NK-92 treated with Interleukin-12 subunit alpha and Interleukin-12 subunit beta, amount 100 ng/mL, for 24 hours (cell line): ENCODE measurements at places on chromosomes 4 and X.

DNA sequence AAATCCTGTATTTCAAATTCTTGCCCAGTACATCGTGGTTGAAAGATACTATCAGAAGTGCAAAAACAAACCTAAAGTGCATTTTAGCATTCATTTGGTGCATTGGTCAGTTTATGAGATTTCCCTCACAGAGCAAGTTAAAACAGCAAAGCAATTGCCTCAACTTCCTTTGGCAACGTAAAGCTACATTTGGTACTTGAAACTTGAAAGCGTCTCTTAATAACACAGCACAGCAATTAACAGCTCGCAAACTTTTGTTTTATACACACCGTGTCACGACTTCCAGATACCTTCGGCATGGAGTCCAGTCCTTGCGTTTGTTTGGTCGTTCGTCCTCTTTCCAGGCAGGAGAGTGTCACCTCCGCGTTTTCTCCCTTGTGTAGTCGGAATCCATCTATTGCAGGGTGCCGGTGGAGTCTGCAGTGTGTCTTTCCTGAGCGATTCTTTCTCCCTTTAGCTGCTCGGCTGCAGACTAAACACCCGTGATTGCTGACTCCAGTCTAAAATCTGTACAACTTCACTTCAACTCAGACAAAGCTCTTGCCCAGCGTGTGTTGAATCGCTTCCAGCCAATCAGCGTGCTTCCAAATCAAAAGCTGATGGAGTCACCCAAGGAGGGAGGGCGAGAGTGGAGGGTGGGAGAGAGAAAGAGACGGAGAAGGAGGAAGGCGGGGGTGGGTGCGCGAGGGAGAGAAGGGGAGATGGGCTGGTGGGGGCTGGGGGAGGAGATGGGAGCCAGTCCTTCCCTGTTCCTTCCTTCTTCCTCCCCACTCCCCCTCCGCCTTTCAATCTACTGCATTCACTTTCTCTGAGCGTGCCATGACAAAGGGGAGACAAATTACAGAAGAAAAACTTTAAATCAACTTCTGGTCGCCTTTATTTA, at the start of gene PCDH18:
Gene PCDH18, minus strand, starts transcription at position 509 of the 883 bp plus-strand sequence. Its CDS starts 406 bp downstream, at position 103.
- no peak for DNase-seq

DNA sequence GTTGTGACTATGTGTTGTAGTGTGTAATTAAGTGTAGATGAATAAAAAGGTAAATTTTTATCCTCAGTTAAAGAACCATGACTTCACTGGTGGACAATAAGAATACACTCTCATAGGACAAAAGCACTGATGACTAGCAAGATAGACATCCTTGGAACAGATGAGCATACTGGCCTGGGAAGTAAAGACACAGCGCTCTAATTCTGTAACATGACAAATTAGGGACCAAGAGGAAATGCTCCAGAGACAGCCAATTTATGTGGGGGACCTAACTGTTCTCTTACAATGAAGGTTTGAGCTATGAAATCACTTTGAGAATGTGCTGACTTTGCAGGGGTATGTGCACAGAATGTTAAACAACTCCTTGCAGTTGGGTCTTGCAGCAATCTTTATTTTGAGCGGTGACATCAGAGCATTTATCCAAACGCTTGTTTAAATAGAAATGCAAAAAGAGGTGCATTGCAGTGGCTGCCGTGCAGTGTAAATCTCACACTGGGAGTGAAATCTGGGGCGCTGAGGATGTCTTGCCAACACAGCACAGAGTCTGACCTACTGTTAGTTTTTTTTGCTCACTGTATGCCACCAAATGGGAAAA, 109.3 kb downstream of the MAGEC2 start:
- no peak for DNase-seq

GRCh38 chrX:120251471-120252011, 929 bp downstream of the ZBTB33 start:
- DNase-seq: peak; percentile 13

DNA sequence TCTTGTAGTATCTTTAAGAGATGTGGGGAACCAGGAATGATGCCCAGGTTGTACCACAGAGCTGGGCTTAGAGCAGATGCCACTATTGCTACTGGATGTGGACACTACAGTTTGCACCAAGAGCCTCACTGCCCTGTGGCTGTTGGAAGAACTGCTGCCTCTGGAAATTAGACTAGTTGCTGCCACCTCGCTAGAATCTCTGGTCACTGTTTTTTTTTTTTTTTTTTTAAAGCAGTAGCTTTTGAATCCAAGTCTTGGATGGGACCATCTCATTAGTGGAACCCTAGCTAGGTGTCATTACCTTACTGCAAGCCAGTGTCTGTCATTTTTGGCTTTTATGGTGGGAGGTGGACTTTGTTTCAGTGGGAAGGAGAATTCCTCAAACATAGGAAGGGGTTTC, 105.5 kb downstream of the ARHGAP10 start:
- DNase-seq: no peak

DNA sequence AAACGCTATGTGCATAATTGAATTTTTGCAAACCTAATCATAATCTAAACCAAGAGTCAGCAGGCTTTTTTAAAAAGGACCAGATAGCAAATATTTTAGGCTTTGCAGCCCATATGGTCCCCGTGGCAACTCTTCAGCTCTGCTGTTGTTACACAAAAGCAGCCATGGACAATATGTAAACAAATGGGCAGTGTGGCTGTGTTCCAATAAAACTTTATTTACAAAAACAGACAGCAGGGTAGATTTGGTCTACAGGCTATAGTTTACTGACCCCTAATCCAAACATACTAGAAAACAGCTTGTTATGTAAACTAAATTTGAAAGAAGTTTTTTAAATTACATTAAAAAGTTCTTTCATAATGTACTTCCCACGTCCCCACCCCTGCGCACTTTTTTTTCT, 53.1 kb downstream of the FUNDC1 start:
- no peak for DNase-seq

DNA sequence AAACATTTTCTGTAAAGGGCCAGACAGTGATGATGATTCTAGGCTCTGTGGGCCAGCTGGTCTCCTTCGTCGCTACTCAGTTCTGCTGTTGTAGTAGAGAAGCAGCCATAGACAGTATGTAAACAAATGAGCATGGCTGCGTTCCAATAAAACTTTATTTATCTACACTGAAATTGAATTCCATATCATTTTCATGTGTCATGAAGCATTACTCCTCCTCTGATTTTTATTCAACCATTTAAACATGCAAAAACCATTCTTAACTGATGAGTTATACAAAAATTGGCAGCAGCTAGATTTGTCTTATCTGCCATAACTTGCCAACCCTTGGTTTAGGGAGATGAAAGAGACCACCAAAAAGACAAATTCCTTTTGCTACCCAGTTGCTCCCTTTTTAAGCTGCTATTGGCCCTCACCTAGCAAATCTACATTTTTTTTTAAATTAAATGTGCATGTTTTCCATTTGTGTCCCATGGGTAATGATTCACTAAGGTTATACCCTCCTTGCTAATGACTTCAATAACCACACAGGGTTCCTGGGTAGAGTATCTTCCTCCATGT, 309.9 kb downstream of the DHX15 start:
- DNase-seq: no peak

DNA sequence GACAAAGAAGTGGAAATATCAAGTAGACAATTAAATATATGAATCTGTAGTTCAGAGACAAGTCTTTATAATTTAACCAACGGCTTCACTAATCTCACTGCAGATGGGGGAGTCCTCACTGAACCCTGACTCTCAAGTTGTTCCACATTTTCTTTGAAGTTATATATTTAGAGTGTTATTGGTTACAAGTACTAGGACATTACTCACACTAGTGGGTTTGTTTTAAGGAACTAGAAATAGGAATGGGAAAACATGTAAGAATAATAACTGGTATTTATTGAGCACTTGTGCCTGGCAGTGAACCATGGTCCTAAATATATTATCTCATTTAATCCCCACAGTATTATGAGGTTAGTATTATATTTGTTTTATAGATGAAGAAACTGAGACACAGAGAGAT, 22.0 kb downstream of the MND1 start:
- DNase-seq: no peak

- DNase-seq: no peak
Observed at GRCh38 chrX:31291131-31291530, 219.3 kb upstream of the FTHL17 start.

GRCh38 chrX:43974100-43974475, 898 bp upstream of the NDP start:
- DNase-seq: no peak

DNA sequence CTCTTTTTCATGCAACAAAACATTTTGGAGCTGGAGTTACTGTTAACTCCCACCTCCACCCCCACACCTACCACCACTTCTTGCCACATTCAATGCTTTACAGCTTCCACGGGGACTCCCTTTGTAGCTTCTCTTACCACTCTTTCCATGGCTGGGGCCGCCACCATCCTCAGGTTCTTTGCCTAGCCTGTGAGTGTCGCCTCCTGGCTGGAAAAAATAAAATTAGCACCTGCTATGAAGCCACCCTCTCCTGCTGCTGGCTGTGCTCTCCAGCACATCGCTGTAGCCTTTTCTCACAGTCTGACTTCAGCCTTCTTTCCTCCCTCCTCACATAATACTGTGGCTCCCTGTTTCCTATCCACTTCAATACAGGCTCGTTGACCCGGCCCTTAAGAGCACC, 114.4 kb downstream of the FRAS1 start:
- no peak for DNase-seq

GRCh38 chrX:86946569-86946968, 571.0 kb upstream of the KLHL4 start:
- DNase-seq: no peak

- DNase-seq: no peak
Observed at GRCh38 chr4:81796790-81797528, 325.3 kb upstream of the RASGEF1B start.

GRCh38 chr4:151407466-151408379, 1.3 kb upstream of the FHIP1A start:
- no peak for DNase-seq

DNA sequence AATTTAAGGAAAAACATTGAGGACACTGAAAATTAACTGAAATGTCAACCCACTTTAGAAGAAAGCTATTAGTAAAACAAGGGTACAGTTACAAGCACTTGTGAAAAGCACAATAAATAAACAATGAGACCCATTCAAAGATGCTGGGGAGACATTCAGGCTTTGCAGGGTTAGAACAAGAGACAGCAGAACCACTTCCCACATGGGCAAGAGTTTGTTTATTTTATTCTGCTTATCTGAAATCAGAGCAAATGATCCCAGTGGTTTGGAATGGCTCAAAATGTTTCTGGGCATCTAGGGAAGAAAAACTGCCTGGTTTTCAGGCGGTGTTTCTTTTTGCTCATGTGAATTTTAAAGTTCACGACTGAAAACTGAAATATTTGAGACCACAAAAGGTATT, 42.4 kb downstream of the PPP3CA start:
- DNase-seq: no peak

DNA sequence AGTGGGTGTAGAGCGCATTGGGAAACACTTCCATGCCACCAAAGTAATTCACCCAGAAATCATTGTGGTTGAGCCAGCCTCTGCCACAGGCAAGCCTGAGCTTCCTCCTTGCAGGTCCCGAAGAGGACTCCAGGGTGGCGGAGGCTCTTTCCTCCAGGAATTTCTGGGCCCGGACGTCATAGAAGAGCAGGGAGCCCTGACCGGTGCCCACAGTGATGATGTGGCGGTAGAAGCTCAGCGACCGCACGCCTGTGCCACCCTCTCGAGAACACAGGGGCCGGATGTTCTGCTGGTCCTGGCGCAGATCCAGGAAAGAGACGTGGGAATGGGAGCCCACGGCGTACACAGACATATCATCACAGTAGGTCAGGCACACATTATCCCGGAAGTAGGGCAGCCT, 1.3 kb downstream of the DCAF12L1 start:
- DNase-seq: no peak

GRCh38 chr4:81747242-81747930, 275.7 kb upstream of the RASGEF1B start:
- no peak for DNase-seq

DNA sequence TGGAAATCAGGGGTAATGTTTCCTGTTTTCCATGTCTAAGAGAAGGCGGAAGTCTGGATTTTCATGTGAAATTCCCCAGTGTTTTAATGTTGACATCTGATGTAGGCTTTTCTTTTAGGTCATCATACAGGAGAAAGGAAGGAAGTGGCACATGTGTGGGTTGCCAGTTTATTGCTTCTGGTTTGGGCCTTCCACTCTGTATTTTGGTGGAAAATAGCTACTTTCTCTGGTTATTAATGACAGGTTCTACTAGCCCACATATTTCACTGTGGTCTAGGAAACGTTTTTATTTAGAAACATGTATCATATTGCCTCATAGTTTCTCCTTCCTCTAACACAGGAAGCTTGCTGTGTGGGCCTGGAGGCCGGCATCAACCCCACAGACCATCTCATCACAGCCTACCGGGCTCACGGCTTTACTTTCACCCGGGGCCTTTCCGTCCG, 7.2 kb downstream of the PDHA1 start:
- no peak for DNase-seq

GRCh38 chr4:188300385-188300784, 161.1 kb downstream of the TRIML1 start:
- DNase-seq: no peak

DNA sequence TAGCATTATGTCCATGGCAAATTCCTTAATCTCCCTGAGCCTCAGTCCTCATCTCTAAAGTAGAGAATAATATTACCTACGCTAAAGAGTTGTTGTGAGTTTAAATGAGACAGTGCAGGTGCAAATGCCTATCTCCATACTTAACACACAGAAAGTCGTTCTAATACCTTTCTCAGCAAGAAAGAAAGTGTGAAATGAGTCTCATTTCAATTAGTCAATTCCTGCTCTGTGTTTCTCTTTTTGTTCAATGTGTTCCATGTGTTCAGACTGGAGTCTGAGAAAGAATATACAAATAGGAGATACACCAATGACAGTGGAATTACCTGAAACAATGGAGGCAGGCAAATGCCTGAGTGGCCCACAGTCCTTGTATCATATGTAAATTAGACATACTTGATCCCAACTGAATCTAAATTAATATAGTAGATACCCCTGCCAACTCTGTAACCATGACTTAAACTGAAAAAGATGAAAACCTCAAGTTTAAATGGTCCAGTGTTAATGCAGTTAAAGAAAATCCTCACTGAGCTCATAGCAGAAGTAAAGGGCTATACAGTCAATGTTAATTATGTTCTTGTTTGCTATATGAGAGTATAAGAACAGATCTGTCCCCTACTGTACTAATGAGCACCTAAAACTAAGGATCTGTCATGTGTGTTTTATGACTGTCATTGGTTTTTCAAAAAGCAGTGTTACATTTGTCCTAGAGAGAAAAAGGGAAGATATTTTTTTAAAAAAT, 68.2 kb downstream of the GPC3 start:
- no peak for DNase-seq

- DNase-seq: no peak
Observed at GRCh38 chr4:156560701-156561100, 410.9 kb downstream of the PDGFC start.

GRCh38 chrX:33416273-33416805, 205.0 kb upstream of the DMD start:
- no peak for DNase-seq

DNA sequence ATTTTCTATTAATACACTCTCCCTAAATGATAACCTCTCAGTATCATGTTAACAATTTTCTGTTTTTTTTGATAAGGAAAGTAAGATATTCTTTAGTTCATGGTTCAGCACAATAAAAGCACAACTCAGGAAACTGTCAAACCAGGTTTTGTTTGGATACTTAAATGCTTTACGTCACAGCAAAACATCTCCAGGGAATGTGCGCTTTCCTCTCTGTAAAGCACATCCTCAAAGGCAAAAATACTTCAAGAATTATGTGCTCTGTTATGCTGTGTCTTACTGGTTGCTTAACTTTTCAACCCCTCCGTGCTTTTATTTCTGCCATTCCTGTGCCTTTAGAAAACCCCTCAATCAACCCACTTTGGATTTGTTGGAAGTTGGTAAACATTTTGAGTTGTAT, 27.8 kb downstream of the SNX25 start:
- no peak for DNase-seq

GRCh38 chr4:10345381-10345784, 111.8 kb downstream of the ZNF518B start:
- no peak for DNase-seq
